ENCODE measurements at places on chromosomes 5 and 9.

- DNase-seq = peak; percentile 73
These were observed 10.7 kb downstream of the GSN start for GRCh38 chr9:121278477-121279261.

GRCh38 chr5:138655530-138656190, 80.5 kb upstream of the HSPA9 start:
- DNase-seq = no peak

DNA sequence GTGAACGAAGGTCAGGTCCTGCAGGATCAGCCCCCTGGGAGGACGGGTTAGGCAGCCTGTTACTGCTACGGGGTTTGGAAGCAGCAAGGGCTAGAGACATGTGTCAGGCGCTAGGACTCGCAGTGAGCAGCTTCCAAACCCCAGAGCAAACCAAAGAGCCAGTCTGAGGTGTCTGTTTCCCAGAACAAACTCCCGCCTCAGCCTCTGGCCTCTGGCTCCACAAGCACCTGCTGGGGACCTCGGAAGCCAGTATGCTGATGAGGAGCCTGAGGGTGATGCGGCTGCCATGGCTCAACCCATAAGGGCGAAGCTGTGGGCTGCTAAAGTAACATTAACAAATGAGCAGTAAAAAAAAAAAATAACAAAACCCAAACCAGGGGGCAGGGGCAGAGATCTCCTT, 35.0 kb downstream of the PRRT1B start:
- no peak for DNase-seq

DNA sequence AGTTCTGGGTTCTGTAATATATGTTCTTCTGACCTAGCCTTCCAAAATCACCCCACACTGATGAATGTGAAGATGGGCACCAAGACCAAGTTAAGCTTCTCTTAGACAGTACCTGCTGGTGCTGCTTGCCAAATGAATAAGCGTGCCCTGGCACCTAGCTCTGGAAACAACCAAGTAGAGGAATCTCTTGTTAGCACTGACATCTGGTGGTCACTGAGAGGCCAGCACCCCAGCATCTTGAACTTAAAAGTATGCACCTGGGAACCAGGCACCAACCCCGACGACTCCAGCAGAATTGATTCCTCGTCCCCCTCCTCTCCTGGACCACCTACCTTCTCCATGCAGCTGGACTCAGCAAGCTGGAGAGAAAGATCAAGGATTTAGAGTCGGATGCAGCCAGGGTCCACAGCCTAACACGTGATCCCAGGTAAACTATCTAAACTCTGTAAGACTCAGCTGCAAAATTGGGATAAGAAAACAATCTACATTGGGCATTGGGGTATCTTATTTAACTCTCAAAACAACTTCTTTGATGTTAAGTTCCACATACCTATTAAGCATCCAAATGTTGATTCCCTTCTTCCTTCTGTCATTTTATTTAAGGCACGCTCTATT, 89.8 kb downstream of the SLC1A3 start:
- peak; percentile 79 for DNase-seq

DNA sequence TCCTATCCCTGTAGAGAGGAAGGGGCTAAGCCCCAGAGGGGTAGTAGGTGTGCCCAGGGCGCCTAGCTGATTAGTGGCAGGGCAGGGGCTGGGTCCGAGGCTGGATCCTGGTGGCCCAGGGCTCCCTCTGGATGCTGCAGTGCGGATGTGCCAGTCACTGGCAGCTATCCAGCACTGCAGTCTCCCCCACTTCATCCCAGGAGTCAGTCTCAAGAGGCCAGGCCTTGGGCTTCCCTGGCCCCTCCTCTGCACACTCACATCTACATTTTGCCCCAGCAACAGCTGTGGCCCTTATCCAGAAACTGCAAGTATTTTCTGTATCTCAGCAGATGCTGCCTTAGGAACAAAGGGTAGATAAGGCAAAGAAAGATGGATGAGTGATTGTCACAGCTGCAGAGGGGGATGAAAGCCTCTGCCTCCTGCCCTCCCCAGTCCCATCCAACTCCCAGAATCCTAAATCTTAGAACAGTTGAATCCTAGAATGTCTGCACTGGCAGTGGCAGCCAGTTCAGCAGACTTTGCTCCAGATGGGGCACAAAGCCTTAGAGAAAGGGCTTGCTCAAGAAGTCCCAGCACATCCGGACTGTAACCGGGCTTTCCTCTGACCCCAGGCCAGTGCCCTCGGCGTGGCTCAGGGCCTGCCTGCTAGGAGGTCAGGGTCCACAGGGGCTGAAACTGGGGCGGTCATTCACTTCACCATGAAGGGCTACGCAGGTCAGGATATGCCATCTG, 1.6 kb downstream of the ANXA6 start:
- peak; percentile 63 for DNase-seq

- no peak for DNase-seq
These were observed 119.8 kb downstream of the SSBP2 start for GRCh38 chr5:81631124-81631523.

DNA sequence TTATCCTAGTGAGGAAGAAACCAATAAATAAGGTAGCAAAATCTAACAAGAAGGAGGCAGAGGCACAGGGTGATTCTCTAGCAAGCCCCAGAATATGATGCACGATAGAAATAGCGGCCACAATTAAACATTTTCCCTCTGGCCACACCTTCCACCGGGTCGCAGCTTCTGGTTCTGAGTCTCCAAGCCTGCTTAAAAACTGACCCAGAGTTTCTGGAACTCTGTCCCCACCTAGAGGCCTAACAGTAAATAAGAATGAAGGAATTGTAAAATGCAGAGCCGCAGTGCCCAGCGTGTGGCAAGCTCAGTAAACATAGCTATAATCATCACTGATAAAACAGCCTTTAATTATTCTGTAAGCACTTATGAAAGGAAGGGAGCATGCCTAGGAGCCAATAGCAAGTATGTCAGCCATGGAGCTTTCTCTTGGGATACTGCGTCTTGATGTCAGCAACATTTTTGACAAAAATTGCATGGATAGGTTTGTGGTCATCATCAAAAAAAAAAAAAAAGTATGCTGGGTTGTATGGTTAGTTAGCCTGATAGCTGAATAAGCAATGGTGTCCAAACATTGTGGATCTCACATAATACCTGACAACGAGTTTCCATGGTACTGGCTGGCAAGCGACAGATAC, 465.5 kb downstream of the DNAH5 start:
- DNase-seq = peak; percentile 80

DNA sequence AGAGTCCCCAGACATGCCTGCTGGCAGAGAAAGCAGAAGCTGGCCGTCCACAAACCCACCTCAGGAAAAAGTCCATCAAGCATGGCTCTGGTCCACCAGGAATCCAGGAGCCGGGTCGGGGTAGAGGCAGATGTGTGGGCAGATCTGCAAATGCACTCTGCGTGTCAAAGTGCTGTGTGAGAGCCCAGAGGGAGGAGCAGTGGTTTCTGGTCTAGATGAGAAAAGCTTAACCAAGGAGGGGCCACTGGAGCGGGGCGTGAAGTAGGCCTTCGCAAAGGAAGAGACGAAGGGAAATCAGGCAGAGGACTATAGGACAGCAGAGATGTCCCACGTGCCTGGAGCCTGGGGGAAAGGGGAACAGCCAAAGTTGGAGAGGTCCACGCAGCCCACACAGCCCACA, 40.0 kb downstream of the TTLL11 start:
- no peak for DNase-seq

- no peak for DNase-seq
These were observed 316.0 kb upstream of the DMAC1 start for GRCh38 chr9:8115570-8115969.

GRCh38 chr5:39760385-39761198, 335.8 kb upstream of the DAB2 start:
- DNase-seq = peak; percentile 71

GRCh38 chr5:83428126-83428525, 43.4 kb upstream of the VCAN start:
- DNase-seq = no peak

DNA sequence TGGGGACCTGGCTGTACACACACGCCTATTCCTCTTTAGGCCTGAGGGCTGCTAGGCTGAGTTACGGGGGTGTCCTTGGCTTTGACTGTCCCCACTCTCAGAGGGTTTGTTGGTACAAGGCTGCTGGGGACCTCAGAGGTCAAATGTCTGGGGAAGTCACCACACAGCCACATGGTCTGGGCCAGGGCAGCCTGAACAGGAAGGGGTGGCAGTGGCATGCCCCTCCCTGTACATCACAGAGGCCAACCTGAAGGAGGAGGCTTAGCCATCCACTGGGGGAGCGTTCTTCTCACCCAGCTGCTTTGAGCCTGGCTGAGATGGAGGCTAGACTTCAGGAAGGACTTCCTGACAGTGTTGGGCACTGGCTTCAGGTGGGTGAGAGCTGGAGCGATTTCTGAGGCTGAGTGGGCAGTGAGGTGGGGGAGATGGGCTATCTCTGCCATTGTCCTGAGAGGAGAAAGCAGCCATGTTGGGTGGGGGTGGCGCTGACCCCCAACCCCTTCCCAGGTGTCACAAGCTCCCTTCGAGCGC, 36.3 kb downstream of the CXXC5 start:
- DNase-seq = no peak

DNA sequence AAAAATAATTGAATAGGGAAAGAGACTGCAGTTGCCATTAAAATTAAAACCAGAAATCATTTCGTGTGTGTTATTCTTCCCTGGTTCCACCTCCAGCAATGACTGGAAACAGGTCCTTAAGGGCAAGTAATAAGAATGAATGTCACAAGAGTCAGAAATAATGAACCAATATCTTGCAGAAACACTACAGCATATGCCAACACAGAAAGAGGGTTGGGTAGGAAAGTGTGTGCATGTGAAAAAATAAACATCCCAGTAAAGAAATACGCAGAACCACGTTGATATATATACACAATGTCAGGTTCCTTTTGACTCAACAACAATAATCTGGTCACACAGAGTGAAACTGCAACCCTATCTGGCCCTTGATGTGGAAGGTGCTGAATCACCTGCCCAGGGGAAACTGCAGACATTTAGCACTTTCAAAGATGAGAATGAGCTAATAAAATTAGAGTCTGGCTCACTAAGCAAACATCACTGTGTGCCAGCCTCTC, 15.0 kb downstream of the HMHB1 start:
- DNase-seq = no peak

DNA sequence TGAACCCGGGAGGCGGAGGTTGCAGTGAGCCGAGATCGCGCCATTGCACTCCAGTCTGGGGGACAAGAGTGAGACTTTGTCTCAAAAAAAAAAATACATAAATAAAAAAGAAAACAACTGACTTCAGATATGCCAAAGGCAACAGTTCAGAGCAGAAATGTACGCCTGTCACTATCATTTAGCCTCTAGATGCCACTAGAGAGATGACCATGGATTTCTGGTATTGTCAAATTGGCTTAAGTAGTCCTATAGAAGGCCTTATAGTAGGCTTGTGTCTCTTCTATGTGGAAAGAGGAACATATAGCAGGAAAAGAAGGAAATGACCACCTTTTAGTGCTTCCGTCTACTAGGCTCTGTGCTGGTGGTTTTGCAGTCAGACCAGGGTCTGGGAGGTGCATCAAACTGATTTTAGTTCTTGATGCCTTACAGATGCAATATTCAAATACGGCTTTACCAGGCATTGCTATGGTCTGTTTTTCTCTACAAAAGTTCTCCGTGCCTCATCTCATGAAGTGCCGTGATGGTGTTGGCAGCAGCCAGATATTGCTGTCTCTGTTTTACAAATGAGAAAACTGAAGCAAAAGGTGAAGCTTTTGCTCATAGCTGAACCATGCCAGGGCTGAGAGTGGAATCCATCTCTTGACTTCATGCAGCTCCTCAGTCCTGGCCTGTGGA, 17.2 kb downstream of the AGXT2 start:
- peak; percentile 4 for DNase-seq
